ENCODE measurements at places on chromosomes 12 and 14. TPM values are rescaled to one million over a fixed set of nuclear protein-coding genes. Genes with fewer than 3 reads are reported as not detected.

PLEKHH1 gene
- total RNA-seq, result 0.13 TPM

RHOJ gene
- 9.7 TPM for total RNA-seq

KRT71 gene
- not detected for total RNA-seq

B4GALNT3 gene
- total RNA-seq, result not detected

CACNA2D4 gene
- not detected for total RNA-seq

FERMT2 gene
- 127 TPM for total RNA-seq

BRAP gene
- 17.2 TPM for total RNA-seq

FAM186B gene
- 0.23 TPM for total RNA-seq

DDN gene
- total RNA-seq, result 0.19 TPM

TRHDE gene
- 84.5 TPM for total RNA-seq

CD163L1 gene
- total RNA-seq, result 5.7 TPM

CLEC1B gene
- not detected for total RNA-seq

RAD9B gene
- total RNA-seq, result 1.3 TPM

LPAR5 gene
- total RNA-seq, result not detected
